Pons (tissue), 1 donor: ENCODE measurements at places on chromosomes 12 and 14.

DNA sequence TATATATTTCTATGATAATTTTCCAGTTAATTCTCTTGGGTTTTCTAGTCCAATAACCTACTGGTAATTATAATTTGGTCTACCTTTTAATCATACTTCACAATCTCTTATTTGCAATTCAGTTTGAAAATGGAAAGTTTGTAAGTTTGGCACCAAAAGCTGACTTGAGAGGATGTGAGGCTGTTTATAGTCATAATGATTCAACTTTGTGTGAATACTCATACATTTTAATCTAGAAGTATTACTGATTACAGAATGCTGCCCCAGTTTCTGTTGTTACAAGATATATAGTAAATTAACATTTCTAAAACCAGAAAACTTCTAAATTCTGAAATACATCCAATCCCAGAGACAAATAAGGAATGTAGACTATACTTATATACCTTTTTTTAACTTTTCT is 158.2 kb downstream of the SLC38A4 start:
- DNase-seq, result no peak

GRCh38 chr14:85024931-85025330 is 505.0 kb upstream of the FLRT2 start:
- no peak for DNase-seq

DNA sequence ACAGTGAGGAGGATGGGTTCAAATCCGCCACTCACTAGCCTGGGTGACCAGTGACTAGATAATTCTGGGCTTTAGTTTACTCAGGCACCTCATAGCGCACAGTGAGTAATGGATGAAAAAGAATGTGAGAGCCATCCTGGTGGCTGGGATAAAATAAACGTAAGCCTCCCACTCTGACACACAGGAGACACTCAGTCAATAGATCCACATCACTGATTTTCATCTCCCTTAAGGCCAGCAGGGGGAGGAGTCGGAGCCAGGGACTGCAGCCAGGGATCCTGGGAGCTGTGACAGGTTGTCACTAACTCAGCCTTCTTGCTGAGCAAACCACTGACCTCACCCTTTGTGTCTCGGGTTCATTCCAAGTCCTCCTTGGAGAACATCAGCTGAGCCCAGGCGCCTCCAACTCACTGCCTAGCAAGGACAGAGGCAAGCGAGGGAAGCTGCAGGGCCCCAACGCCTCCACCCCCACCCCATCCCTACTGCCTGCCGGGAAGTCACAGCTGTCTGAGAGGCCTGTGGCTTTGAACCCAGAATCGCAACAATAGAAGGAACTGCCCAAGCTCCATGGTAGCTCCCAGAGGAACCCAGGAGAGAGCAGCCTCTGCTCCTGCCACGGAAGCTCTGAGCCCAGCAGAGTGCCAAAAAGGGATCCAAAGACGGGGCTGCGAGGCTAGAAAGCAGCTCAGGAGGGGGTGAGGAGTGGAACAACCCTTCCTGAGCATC is 30.7 kb downstream of the PXN start:
- DNase-seq, result peak; percentile 89

GRCh38 chr12:115194448-115194847 is 510.5 kb upstream of the TBX3 start:
- DNase-seq, result no peak

GRCh38 chr12:63163541-63163940 is 12.5 kb upstream of the AVPR1A start:
- no peak for DNase-seq

GRCh38 chr14:47022721-47023120 is 371.1 kb upstream of the RPL10L start:
- DNase-seq, result no peak
